D721Med (cell line): ENCODE measurements at places on chromosomes 6 and 20.

- no peak for DNase-seq
These were observed 8.8 kb downstream of the CARMIL1 start for GRCh38 chr6:25287941-25288340.

- no peak for DNase-seq
These were observed 555 bp upstream of the ZBTB46 start for GRCh38 chr20:63831646-63831992.

DNA sequence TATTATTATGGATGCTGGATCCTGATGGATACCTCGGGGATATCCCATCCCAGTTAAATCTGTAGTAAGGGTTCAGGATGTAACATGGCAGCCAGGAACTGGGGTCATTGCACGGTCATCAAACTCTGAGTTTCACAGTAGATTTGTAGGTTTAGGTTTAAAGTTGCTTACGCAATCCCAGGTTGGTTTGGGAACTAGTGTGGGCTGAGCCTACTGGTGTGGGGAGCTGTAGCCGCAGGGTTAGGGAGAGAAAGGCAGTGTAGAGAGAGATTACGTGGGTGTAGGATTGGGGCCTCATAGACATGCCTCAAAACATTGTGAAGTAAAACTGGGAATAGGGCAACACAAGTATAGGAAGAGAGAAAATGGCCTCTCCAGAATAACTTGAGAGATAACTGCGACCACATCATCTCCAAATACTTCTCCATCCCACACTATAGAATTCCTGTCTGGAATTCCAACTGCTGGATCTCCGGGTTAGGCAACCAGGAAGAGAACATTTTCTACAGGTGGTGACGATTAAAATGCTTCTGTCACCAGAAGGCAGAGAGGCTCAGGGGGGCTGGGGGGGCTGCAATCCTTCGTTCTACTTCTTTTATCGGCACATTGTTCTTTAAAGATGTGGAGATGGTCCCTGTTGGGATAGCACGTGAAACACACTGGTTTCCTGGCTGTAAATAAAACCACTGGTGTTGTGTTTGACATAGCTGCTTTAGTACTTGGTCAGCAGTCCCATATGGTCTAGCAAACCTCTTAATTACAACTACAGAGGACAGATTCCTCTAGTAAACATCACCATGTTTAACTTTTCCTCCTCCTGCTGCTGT lies 44.9 kb upstream of the TMEM170B start:
- DNase-seq = no peak

GRCh38 chr6:127305741-127306140 lies 37.7 kb downstream of the ECHDC1 start:
- DNase-seq = no peak

DNA sequence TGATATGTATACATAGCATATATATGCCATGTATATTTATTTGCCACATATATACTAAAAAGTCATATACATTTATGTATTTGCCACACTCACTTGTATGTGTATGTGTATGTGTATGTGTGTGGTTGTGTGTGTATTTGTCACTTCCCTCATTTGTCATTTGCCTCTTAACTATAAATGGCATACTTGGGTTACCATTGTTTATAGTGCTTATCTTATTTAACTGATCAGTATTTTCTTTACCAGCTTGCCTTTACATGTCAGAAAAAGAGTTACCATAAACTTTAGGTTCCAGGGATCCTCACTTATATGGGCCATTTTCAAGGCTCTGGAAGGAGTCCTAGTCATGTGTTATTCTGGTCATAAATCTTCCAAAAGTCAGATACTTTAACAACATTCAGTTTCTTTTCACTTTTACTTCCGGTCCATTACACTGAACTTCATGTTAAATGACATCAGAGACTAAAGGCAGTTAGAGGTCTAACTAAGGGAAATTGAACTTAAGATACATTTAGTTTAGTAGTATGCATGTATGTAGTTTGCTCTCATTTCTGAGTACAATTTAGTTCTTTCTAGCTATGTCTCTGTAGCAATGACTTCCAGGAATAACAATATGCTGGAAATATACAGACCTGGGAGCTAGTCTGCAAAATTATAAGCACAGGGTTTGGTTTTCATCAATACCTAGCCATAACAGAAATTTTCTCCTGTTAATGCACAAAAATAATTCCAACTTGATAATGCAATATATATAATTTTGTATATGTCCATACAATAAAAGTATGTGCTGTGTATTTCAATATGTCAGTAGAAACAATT lies 33.7 kb upstream of the HIVEP1 start:
- DNase-seq = no peak

DNA sequence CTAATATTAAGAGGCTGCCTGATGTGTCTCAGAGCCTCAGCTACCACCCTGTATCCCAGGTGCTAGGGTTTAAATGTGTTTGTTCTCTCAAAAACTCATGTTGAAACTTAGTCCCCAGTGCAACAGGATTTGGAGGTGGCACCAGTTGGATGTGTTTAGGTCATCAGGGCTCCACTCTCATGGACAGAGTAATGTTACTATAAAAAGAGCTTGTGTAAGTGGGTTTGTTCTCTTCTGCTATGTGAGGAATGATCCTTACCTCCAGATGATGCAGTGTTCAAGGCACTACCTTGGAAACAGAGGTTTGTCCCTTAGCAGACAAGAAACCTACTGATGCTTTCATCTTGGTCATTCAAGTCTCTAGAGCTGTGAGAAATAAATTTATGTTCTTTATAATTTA lies 164.9 kb upstream of the EPHA7 start:
- no peak for DNase-seq

DNA sequence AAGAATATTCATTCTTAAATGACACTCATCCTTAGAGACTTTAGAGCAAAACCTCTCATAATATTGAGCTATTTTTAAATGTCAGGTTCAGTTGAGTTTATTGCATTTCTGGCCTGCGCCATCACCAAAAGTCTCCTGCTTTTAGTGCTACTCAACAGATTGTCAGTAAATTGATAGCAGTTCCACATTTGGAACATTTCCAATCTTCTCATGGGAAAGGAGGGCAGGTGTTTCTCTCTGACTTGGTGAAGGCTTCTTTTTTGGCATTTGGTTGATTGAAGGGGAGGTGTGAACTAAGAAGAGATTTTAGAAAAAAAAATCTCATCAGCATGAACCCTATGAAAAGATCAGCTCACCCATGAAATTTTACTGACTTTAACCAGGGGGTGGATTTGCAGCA lies 125.9 kb upstream of the INSM1 start:
- DNase-seq = no peak

DNA sequence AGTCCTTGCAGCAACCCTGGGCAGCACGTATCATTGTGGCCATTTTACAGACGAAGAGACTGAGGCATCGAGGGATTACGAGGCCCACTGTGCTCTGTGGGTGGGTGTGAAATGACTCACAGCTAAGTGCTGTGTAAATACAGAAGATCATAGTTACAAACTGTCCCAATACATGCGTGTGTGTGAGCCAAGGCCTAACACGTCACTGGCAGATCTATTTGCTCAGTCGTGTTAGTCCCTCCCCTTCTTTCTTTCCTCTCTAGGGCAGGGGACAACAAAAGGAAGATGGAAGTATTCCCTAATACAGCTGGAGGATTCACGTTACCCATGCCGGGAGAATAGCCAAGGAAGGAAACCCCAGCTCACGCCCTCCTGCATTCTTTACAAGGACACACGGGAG lies 175.9 kb downstream of the CDC5L start:
- no peak for DNase-seq

- no peak for DNase-seq
These were observed 2.5 kb downstream of the LRRC1 start for GRCh38 chr6:53797304-53797703.

DNA sequence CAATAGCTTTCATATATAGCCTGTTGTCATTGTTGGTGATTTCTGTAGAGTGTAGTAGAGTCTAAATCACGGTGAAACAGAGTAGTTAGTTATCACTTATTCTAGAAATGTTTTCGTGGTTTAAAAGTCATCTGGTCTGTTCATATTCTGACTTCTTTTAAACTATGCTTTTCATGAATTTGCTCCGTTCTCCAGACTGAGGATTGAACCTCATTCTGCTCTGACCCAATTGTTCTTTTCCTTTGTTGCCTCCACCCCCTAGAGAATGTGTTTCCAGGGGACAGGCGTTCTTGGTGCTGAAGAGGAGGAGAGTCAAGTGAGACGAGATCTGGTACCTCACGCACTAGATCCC lies 748 bp upstream of the ZNF292 start:
- DNase-seq = no peak

- DNase-seq = no peak
These were observed 13.5 kb downstream of the DEFB132 start for GRCh38 chr20:271069-271468.

GRCh38 chr6:37882292-37882691 lies 62.8 kb downstream of the ZFAND3 start:
- no peak for DNase-seq

- no peak for DNase-seq
These were observed 28.7 kb upstream of the TXNDC5 start for GRCh38 chr6:7939184-7939863.

GRCh38 chr20:59247731-59248684 lies 52.4 kb upstream of the EDN3 start:
- DNase-seq = no peak

DNA sequence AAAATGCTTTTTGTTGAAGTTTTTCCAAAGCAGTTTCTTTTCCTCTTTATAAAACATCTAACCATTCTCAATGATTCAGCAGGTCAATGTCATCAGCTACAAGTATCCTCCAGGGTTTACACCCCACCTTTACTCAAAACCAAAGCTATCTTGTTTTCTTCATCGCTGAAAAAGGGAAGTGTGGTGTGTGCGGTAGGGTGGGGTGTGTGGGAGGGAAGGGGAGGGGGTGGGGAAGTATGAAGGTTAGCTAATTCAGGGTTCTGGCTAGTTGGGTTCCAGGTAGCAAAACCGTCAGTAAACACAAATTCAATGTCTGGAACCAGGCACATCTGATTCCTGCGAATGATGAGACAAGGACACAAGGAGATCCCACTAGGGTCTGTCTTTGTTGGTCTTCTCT lies 189.6 kb downstream of the GJA10 start:
- no peak for DNase-seq

DNA sequence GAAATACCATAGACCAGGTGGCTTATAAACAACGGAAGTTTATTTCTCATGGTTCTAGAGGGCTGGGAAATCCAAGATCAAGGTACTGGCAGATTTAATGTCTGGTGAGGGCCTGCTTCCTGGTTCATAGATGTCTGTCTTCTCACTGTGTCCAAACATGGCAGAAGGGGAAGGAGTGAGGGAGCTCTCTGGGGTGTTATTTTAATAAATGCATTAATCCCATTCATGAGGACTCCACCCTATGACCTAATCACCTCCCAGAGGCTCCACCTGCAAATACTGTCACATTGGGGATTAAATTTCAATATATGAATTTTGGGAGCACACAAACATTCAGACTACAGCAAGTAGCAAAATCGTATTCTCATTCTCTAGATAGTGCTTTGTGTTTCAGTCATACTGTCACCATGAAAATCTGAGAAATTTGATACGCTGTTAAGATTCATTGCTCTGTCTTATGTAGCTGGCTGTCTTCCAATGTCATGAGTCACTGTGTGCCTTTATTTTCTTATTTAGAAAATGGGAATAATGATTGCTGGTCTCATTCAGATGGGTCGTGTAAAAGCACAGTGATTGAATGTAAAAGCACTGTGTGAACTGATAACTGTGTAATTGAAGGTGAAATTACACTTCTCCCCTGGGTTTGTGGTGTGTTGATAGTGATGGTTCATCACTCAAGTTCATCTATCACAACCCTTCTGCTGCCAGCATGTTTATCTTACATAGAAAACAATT lies 8.9 kb upstream of the ERVFRD-1 start:
- no peak for DNase-seq

GRCh38 chr20:16929756-16930155 lies 181.6 kb downstream of the OTOR start:
- DNase-seq = no peak

DNA sequence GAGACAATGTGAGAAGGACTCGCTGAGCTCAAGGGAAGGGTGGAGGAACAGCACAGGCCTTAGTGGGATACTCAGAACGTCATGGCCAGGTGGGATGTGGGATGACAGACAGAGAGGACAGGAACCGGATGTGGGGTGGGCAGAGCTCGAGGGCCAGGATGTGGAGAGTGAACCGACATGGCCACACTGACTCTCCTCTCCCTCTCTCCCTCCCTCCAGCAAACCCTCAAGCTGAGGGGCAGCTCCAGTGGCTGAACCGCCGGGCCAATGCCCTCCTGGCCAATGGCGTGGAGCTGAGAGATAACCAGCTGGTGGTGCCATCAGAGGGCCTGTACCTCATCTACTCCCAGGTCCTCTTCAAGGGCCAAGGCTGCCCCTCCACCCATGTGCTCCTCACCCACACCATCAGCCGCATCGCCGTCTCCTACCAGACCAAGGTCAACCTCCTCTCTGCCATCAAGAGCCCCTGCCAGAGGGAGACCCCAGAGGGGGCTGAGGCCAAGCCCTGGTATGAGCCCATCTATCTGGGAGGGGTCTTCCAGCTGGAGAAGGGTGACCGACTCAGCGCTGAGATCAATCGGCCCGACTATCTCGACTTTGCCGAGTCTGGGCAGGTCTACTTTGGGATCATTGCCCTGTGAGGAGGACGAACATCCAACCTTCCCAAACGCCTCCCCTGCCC lies 1.7 kb downstream of the TNF start:
- no peak for DNase-seq

- DNase-seq = peak; percentile 42
These were observed 59.8 kb upstream of the DEK start for GRCh38 chr6:18323935-18324705.

DNA sequence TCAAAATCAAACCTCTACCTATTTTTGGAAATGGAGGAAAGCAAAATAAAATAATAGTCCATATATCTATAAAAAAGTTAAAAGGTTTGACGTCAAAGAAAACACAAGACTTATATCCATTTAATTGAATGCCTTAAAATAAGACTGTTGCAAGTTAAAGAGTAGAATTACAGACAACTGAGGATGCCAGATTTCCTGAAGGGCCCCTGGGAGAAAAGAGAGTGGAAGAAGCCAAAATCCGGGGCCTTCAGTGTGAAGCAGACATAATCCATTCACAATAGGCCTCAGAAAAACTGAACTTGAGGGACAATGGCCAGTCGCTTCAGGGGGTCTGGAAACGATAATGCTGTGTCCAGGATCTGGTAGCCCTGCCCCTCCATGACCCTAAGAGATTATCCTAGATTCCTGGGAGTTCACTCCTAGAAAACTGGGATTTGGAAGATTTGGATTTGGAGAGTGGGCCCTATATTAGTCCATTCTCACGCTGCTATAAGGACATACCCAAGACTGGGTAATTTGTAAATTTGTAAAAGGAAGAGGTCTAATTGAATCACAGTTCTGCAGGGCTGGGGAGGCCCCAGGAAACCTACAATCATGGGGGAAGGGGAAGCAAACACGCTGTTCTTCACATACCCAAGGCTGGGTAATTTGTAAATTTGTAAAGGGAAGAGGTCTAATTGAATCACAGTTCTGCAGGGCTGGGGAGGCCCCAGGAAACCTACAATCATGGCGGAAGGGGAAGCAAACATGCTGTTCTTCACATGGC lies 94.0 kb upstream of the SLC2A12 start:
- DNase-seq = no peak

- no peak for DNase-seq
These were observed 670.7 kb downstream of the UTRN start for GRCh38 chr6:144955859-144956258.

GRCh38 chr6:4164117-4164442 lies 28.7 kb upstream of the ECI2 start:
- no peak for DNase-seq
